IMR-90 (cell line): ENCODE measurements at places on chromosomes 3 and 15. TPM values are rescaled to one million over a fixed set of nuclear protein-coding genes. Genes with fewer than 3 reads are reported as not detected.

DNA sequence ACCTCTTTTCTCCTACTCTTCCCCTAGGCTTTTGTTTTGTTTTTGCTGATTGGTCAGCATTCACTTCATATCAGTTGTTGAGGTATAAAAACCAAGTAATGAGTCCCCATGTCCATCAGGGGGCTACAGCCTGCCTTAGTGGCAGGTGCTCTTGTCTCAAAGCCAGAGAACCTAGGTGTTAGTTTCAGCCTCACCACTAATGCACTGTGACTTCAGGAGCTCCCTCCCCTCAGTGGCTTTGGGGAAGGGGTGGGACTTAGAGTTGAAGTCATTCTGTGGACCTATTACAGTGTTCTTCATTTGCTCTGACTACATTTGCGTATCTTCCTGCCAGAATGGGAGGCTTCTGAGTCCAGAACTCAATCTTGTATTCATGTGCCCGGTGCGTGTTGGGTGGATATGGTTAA is 41.6 kb downstream of the NR2C2 start:
- DNase-seq = no peak

DNA sequence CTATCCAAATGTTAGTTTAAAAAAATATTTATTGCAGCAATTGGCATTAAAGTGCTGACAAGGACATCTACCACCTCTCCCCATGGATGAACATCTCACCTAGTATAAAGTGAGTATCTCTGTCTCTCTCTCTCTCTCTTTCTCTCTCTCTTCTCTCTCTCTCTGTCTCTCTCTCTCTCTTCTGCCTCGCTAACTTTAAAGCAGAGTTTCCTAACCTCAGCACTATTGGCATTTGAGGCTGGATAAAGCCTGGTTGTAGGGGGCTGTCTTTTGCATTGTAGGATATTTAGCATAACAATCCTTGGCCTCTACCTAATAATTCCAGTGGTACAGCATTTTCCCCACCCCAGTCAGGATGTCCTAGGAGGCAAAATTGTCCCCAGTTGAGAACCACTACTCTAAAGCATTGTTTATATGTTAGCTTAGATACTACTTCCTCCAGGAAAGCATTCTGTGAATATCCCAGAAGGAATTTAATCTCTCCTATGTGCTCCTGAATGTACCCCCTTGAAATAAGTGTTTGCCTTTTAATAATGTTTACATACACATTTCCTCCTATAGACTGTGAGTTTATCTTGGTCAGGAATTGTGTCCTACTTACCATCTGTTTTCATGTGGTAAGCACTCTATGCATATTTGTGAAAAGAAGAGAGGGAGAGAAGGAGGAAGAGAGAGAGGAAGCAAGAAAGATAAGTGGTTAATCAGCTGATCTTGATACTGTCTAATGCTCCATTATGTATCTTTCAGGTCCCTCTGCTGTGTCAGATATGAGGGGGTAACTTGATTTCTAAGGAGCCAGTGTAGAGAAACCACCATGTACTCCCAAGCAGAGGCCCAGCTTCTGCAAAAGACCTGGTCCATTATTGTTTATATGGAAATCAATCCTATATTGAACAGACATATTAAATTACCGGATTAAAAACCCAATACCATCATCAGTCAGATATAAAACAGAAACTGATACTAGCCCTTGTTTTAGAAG is 346.6 kb downstream of the RBMS3 start:
- peak; percentile 23 for DNase-seq

- peak; percentile 68 for DNase-seq
Measured at GRCh38 chr3:12947504-12948369, 106.4 kb upstream of the RPL32 start.

GRCh38 chr3:148588291-148588690 is 109.4 kb upstream of the AGTR1 start:
- DNase-seq = no peak

DNA sequence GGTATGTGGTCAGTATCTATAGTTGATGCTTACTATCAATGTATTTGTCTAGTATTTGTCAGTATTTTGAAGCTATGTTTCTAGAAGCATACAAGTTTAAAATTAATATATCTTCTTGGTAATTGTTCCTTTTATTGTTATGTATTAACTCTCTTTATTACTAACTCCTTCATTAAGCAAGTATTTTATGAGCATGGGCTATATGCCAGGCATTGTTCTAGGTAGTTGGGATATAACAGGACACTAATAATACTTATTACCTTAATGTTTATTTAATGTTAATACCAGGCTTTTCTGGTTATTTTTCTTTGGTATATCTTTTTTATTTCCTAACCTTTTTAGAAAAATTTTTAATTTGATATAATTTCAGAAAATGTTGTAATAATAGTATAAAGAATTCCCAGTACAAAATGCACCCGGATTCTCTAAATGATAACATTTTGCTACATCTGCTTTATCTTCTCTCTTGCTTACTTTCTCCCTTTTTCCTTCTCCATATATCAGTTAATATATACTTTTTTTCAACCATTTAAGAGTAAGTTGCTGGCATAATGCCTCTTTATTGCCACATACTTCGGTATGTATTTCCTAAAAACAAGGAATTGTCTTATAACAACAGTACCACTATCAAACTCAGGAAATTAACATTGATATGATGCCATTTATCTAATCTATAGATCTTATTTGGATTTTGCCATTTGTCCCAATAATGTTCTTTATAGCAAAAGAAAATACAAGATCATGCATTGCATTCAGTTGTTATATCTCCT is 30.9 kb downstream of the LRRC49 start:
- DNase-seq = peak; percentile 19

- DNase-seq = no peak
Measured at GRCh38 chr15:70704731-70705130, 58.6 kb downstream of the UACA start.

DNA sequence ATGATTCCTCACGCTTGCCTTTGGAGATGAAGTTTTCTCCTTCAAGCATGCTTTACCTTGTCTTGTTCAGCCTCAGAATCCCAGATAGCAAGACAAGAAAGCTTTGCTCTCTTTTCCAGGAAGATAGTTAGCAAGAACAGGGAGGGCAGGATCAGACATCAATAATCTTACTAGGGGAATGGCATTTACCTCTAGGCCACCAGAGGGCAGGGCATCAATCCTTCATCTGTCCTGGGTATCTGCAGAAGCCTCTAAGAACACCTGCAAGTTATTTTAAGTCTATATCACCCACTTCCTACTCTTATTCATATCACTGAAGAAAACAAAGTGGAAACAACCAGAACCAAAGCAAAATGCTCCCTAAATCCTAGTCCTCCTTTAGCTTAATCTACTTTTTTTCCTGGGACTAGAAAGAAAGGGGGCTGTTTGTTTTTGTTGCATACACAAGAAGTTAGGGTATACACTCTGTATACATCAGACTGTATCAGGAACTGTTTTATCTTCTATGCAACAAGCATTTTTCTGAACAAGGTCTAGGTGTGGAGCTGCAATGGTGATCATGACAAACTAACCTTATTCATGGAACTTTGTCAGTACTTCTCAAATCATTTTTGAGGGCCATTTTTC is 862.5 kb downstream of the CADM2 start:
- DNase-seq = no peak

DNA sequence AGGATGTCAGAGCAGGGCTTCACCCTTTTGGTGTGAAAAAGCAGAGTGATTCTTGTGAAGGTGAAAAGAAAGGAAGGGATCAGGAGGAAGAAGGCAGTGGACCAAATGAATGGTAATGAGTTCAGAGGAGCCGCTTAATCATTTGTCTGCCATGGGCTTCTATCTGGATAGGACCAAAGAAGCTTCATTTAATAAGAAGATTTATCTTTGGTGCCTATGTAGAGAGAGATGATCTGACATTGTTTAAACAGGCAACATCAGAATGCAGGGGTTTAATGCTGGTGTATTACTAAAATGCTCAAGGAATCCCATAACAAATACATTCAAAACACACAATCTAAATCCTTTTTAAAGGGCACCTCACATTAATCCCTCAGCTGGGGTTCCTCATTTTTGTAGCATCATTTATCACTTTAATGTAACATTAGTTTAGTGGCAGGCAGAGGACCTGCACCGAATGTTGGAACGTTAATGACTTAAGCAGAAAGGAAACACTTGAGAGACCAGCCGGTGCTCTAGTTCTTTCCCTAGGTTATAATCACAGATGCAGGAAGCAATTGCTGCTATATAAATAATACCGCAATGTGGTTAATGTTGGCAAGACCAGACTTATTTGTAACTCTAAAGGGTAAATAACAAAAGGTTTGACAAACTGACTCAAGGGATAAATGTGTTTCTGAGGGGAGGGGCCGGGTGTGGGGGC is 27.9 kb upstream of the IL1RAP start:
- DNase-seq = no peak

DNA sequence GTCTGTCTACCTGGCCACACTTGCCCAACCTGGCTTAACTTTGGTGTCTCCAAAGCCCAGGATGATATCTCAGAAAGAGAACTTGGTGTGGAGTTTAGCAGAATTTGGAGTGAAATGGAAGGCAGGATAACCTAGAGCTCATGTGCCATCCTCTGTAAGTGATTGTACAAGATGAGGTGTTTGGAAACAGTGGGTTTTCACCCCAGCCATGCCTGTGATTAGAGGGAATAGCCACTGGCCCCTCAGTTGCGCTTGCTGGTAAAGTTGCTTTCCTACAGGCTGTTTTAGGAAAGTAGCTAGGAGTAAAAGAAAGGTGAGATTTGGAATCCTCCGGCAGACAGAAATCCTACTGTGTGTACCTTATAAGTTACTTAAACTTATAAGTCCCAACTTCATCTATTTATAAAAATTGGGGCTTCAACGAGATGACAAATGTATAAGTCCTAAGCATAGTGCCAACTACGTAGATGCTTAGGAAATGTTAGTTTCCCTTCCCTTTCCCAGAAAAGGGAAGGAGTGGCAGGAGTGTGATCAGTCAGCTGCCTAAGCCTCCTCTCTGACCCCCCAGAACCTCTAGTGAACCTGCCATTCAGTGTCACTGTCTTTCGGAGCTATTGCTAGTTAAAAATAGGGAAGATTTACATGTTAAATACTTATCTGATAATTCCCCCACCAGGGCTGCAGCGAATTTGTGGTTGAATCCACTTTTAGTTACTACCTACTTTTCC is 13.4 kb upstream of the BMF start:
- no peak for DNase-seq

DNA sequence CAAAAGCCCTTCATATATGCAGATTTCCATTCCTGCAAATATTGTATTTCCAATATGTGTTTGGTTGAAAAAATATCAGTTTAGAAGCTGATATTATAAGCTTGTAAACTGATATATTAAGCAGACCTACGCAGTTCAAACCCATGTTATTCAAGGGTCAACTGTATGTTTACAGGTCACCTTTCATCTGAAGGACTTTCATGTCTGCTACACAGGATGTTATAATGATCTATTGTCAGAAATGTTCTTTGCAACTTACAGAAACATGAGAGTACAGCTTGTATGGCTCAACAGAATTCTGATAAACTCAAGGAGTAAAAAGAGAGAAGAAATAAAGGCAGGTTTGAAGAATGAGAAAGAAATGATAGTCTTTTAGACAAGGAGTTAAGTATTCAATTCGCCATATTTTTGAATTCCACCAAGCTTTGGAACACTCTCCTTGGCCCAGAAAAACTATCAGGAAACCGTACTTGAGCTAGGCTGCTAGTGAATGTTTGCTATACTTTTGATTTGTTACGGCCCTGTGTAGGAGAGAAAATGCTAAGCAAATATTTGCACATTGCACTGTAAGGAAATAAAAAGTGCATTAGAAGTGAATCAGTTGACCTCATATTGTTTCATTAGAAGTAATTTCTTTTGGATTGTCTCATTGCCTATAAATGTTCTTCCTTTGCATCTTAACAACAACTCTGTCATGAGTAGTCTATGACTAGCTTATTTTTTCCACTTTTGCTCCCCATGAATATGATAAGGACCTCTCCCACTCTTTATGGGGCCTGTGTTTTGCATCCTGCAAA is 81.2 kb downstream of the NEK11 start:
- no peak for DNase-seq

DNA sequence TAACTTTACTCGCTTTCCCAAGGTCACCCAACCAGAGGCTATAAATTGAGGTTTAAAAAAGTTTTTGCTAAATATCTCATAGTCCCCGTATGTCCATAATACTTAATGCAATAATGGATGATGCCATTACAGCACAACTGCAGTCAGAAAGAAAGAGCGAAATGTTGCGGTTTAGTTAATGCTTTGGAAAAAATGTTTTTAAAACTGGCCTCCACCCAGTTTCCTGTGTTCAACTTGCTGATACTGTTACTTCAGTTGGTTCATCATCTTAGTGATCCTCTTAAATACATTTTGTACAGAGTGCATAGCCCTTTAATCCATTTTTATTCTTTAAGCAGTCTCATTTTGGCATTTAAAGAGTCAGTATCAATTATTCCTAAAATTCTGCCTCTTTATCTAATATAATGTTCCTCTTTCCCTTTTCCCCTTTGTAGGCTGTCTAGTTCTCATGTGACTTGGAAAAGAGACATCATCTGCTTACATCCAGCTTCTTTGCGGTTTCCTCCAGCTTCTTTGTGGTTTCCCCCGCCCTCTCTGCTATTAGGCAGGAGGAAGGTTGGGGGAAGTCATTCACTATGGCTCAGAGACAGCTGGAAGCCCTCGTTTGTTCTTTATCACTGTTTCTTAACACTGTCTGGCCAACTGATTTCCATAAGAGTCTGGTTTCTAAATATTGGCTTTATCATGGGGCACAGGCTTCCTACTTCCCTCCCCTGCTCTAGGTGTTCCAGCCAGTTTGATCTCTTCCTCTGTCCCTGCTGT is 154.3 kb downstream of the GOLIM4 start:
- DNase-seq = peak; percentile 88

GRCh38 chr3:51354731-51355615 is 30.1 kb upstream of the MANF start:
- no peak for DNase-seq

DNA sequence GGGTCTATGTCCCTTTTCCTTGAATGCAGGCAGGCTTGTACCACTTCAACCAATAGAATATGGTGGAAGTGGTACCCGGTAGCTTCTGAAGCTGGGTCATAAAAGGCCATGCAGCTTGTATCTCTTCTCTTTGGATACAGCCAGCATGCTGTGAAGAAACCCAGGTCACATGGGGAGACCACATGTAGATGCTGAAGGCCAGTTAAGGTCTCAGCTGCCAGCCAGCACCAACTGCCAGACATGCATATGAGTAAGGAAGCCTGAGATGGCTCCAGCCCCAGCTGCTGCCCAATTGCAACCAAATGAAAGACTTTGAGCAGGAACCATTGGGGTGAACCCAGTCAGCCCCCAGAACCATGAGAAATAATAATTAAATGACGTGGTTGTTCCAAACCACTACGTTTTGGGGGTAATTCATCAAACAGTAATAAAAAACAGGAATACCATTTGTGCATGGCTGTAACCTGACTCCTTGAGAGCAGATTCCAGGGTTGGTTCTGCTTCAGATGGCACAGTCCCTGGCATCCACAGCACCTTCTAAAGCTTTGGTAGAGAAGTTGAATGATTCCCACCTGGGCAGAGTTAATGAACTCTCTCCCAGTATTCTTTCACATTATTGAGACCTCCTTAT is 3.8 kb downstream of the RBP2 start:
- DNase-seq = no peak

The CD80 gene
- not detected in 2 replicates for polyA plus RNA-seq

The CIB2 gene
- 2.4 and 2.8 TPM in 2 replicates for polyA plus RNA-seq

The ROPN1 gene
- 0.03 TPM in 1 of 2 replicates, not detected in the other for polyA plus RNA-seq

The ACVR2B gene
- polyA plus RNA-seq = 0.60 TPM in 2 replicates

The FRMD5 gene
- polyA plus RNA-seq = 4.1 and 4.8 TPM in 2 replicates

The CAMP gene
- polyA plus RNA-seq = not detected in 2 replicates

The MCTP2 gene
- 5.1 and 6.6 TPM in 2 replicates for polyA plus RNA-seq

The DUOXA2 gene
- not detected in 2 replicates for polyA plus RNA-seq
